ENCODE measurements at places on chromosomes 5 and 9.
A peak's percentile ranks its signal among the peaks of the same experiment; 100 is the strongest.

- no peak for DNase-seq
These were observed 63.0 kb downstream of the ADAMTS12 start for GRCh38 chr5:33828626-33829308.

- no peak for DNase-seq
These were observed 302.7 kb downstream of the EPB41L4A start for GRCh38 chr5:112116371-112116770.

GRCh38 chr5:96503501-96504236 lies 70.6 kb upstream of the PCSK1 start:
- no peak for DNase-seq

DNA sequence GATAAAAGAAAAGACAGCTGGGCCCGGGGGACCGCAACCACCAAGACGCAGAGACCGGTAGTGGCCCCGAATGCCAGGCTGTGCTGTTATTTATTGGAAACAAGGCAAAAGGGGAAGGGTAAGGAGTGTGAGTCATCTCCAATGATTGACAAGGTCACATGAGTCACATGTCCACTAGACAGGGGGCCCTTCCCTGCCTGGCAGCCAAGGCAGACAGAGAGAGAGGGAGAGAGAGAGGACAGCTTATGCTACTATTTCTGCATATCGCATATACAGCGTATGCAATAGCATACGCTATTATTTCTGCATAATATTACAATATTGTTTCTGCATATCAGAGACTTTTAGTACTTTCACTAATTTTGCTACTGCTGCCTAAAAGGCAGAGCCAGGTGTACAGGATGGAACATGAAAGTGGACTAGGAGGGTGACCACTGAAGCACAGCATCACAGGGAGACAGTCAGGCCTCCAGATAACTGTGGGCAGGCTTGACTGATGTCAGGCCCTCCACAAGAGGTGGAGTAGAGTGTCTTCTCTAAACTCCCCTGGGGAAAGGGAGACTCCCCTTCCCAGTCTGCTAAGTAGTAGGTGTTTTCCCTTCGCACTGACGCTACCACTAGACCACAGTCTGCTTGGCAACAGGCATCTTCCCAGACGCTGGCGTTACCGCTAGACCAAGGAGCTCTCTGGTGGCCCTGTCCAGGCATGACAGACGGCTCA lies 50.3 kb downstream of the RFX3 start:
- no peak for DNase-seq

GRCh38 chr9:123417289-123418051 lies 61.5 kb downstream of the CRB2 start:
- DNase-seq = no peak

GRCh38 chr9:121354762-121355161 lies 15.3 kb downstream of the STOM start:
- no peak for DNase-seq

- DNase-seq = no peak
These were observed 168.1 kb downstream of the SNCAIP start for GRCh38 chr5:122480146-122480545.

- no peak for DNase-seq
These were observed 45.4 kb downstream of the PTTG1 start for GRCh38 chr5:160466889-160467554.

GRCh38 chr5:10471677-10472076 lies 30.0 kb downstream of the ROPN1L start:
- DNase-seq = no peak

DNA sequence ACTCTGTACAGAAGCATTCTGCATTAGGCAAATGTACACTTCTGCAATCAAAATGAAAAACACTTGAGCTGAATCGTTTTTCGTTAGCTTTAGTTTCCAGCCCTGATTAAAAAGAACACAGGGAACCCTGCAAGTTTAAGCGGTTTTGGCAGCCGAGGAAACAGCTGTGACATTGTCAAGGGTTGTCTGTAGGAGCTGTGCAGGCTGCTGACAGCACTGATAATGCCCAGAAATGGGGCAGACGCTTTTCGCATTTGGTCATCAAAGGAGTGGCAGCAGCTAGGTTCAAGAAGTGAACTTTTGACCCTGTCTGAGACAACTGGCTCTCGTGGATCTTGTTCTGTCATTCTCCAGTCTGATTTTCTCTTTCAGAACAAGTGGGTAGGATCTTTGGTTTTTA lies 165.6 kb upstream of the CCDC152 start:
- DNase-seq = no peak

GRCh38 chr5:126446498-126447224 lies 23.5 kb downstream of the GRAMD2B start:
- DNase-seq = no peak

DNA sequence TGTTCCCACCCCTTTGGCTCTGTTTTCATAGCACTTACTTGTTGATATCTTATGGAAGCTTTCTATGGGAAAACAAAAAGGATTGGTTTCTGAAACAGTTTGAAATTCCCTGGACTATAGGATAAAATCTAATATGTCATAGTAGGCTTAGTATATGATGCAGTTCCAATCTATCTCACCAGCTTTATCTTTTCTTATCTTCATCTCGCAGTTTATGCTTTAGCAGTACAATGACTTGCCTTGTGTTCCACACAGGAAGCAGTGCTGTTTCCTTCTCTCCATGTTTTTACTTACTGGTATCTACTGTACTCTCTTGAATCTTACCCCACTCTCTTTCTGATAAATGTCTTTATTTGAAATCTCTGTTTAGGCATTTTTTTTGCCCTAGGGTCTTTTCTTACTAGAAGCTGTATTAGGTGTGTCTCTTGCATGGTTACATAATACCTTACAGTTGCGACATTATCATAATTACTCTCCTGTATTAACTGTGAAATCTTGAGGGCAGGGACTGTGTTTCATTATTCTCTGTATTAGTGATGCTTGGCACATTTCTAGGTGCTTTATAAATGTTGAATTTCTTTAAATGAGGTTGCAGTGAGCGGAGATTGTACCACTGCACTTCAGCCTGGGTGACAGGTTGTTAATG lies 76.3 kb downstream of the FOCAD start:
- DNase-seq = no peak

DNA sequence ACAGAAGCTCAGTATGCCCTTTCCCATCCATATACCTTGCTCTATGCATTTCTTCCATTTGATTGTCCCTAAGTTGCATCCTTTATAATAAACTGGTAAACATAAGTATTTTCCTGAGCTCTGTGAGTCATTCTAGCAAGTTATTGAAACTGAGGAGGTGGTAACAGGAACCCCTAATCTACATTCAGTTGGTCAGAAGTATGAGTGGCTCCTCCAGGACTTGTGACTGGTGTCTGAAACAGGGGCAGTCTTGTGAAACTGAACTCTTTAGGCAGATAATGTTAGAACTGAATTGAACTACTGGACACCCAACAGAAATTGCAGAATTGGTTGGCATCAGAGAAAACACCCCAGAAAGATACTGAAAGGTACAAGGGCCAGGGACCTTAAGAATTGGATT lies 133.1 kb upstream of the POU5F2 start:
- DNase-seq = no peak

- DNase-seq = no peak
These were observed 55.8 kb upstream of the ACTBL2 start for GRCh38 chr5:57538341-57538955.

GRCh38 chr5:31273631-31274378 lies 80.3 kb downstream of the CDH6 start:
- DNase-seq = no peak

GRCh38 chr5:34485768-34486030 lies 170.4 kb upstream of the RAI14 start:
- DNase-seq = no peak

GRCh38 chr9:86141843-86142242 lies 42.5 kb upstream of the GOLM1 start:
- DNase-seq = peak; percentile 74

DNA sequence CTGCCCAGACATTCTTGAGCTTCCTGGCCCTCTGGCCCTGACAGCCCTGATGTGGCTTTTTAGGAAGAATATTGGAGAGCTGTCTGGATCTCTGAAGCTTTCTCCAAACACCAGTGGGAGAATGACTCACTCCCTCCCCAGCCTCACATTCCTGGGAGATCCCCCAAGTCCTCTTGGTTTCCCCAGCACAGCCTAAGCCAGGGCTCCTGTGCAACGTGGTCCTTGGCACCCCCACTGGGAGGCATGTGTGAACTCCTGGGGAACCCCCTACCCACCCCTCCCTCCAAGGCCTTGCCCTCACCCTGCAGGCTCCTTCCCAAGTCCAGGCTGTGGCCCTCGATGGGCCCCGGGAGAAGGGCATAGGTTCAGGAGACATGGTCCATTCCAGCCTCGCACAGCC lies 12.7 kb downstream of the GLIPR2 start:
- no peak for DNase-seq

DNA sequence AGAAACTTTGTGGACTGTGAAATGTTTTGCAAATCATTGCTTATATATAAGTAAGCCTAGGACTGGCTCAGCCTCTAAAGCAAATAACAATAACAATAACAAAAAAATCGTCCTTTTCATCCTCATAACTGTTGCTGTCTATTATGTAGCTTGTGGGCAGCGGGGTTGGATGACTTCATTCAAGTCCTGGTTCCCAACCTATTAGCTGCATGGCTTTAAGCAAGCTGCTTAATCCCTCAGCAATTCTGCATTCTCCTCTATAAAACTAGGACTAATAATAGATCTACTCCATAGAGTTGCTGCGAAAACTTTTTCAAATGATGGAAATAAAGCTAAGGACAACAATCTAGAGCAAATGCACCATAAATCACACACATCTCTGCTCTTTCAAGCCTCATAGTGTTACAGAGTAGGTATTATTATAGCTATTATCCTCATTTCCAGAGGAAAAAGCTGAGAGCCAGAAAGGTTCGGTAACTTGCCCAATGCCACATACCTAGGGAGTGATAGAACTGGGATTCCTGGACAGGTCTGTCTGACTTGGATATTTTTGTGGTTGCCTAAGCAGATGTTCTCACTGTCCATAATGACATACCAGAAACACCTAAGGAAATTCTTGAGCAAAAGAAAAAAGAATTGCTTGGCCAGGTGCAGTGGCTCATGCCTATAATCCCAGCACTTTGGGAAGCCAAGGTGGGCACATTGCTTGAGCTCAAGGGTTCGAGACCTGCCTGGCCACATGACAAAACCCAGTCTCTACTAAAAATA lies 98.8 kb upstream of the ADRA1B start:
- no peak for DNase-seq

DNA sequence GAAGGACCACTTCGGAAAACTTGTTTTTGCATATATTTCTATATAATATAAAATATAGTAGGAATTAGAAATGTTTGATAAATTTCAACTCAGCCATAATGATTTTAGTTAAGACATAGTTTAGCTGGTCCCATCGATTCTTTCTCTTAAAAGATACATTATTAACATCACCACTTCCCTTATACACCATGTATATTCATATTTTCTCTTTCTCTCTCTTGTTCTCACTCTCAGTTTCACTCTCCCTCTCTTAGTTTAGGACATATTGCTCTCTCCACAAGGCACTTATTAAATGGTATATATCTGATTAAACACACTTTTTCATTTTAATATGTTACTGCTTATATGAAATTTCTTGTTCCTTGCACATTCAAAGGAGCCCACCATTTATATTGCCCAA lies 90.1 kb upstream of the RASEF start:
- no peak for DNase-seq

DNA sequence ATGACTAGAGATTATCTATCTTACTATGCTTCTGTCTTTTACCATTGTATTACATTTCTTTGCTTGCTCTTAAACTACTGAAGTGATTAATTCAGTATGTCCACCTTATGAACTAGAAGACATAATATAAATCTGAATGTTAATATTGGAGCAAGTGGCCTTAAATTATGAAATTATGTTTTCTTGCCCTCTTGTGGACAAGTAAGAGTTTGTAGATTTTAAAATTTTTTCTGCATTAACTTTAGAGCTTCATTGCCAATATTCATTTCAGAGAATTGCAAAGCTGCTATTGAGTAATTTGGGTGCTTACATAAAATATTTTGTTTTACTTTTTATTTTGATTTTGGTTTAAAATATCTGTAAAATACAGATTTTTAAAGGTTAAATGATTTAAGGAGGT lies 55.3 kb downstream of the RANBP17 start:
- DNase-seq = no peak

DNA sequence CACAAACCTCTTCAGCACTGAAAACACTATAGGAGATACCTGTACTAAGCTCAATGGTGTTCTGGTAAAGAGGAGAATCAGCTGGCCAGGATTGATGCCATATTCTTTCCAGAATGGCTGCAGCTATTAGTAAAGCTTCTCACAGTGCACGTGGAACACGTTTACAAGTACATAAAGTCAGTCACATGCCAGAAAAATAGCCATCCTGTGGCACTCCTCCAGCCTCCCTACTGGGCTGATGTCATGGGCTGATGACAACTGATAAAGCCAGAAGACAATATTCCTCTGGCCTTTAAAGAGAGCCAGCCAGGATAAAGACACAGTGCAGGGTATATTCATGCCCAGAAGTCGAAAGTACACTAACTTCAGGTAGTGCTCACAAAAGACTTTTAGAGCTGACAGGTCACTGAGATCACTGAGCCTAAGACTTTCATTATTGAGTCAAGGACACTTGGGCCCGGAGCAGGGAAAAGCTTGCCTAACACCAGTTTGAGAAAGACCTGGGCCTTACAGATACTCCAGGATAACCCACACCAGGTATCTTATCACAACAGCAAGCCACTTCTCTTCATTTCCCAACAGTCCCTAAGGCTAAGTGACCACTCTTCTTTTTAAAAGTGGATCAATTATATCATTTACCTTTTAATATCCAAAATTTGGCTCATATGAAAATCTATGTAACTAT lies 29.4 kb downstream of the ABITRAM start:
- no peak for DNase-seq

DNA sequence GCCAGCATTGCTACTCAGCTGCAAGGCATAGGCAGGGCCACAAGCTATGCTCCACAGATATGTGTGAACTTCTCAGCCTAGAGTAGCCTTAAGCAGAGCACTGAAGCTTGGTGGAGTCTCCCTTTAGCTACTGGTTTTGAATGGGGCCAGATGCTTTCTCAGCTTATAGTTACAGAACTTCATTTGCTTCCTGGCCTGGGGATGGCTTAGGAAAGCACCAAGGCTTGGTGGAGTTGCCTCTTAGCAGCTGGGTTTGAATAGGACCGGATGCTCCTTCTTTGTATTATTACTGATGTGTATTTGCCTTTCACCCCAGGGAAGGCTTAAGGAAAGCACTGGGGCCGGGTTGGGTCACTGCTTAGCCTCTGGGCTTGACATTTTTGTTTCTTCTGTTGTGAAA lies 497.8 kb upstream of the SEMA6A start:
- no peak for DNase-seq

- DNase-seq = no peak
These were observed 13.1 kb downstream of the DIAPH1 start for GRCh38 chr5:141605523-141606277.

- DNase-seq = no peak
These were observed 34.6 kb downstream of the SGCD start for GRCh38 chr5:156361436-156362109.
